ENCODE measurements at places on chromosomes 3 and 15.

DNA sequence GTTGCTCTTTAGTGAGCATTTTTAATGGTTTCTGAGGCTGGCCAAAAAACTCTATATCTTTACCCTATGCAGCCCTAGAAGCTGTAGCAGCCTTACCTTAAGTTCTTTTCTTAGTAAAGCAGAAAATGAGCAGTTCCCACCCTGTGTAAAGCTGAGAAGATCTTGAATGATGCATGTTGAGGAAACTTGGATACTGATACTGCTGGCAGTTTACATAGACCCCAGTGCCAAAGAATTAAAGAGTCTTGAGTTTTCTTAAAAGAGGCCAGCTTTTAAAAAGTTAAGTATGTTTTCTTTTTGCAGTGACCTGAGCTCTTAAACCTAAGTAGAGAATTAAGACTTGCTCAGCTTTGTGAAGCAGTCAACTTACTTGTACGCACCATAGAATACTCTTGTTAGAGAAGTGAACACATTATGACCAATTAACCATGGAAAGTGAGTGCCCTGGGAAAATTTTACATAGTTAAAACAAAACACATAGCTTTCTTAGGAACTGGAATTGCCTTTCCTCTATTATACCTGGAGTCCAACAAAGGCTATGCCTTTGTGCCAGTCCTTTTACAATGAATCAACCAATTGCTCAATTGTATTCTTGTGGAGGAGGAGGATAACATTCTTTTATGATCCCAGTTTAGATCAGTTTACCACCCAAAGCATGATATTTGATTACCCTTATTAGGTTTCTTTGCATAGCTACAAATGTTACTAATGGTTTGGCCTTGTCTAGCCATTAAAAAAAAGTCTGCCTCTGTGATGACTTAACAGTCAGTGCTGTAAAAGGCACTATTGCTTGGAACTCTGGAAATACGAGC lies 28.4 kb downstream of the PLS1 start:
- DNase-seq: no peak

- DNase-seq: no peak
Measured at GRCh38 chr3:112637700-112638099, 3.2 kb downstream of the CCDC80 start.

DNA sequence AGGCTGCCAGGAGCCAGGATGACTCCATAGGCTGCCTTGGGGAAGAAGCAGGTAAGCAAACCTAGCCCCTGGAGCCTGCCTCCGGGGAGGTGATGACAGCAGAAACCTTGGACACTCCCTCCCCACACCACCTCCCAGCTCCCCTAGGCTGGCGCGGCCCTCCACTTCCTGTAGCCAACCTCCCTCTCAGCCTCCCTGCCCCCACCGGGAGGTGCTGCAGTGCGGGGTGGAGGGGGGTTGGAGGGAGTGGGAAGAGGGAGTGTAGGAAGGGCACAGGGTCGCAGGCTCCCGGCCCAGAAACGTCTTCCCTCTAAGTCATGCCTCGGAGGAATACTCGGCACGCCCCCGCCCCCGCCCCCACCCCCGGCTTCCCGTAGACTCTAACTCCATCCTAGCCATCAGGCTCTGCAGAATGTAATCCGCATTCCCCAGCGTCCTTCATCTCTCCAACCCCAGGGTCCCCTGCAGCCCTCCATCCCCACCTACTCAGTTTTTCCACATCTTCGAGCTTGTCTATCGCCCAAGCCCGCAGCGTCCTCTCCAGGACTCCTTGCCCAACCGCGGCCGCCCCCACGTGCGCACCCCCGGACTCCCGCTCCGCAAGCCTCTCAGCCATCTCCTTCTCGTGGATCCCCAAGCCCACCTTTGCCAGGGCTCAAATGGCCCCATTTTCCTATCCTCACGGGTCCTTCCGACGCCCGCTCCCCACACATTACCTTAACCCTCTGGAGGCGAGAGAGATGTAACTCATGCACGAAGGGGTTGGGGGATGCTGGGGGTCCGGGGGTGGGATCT lies 528 bp downstream of the LPCAT4 start:
- DNase-seq: no peak

- no peak for DNase-seq
Measured at GRCh38 chr3:142053244-142053643, 96.1 kb downstream of the TFDP2 start.

GRCh38 chr3:73557986-73558726 lies 66.6 kb downstream of the PDZRN3 start:
- no peak for DNase-seq

DNA sequence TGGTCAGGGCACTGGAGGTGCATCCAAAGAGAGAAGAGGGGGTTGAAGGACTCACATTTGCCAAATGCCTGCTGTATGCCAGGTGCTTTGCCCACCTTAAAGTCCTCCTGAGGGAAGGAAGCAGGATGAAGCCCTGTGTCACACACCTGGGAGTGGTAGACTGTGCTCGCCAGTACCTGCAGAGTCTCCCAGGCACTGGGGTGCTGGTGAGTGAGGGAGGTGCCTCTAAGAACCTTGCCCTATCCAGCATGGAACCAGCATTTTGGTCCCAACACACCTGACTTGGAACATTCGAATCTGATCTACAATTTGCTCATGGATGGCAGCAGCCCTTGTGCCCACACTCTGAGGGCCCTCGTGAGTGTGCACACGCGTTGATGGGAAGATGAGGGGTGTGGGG lies 76.7 kb downstream of the SEC22A start:
- no peak for DNase-seq

GRCh38 chr3:171429635-171430034 lies 30.6 kb downstream of the TNIK start:
- no peak for DNase-seq
